Stimulated activated CD8-positive, alpha-beta memory T cell treated with anti-CD3 and anti-CD28 coated beads, Interleukin-7, amount 100 ng/mL, for 24 hours (primary cell): ENCODE measurements at places on chromosomes 12 and 14.

DNA sequence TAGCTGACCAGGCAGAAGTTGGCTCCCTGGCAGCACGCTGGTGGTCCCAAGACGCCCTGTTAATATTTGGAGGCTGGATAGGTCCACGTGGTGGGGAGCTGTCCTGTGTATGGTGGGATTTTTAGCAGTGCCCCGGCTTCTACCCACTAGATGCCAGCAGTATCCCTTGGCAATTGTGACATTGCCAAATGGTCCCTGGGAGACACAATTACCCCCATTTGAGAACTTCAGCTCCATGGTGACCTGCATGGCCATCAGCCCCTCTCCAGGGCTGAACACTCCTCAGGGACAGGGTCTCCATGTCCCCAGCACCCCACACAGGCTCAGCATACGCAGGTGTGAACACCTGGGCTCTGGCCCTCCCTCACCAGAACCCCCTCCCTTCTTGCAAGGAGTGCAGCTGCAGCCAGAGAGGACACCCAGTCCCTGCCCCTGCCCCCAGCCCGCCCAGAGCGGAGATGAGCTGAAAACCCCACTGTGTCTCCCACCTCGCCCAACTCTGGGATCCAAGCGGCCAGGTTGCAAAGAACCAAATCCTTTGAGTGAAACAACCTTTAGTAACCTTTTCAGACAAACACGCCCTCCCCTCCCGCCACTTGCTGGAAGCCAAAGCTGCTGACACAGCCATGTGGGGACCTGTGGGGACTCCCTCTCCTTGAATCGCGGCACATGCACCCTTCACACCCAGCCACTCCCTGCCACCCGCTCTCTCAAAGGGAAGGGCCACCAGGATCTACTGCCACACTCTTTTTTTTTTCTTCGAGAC lies 120.4 kb downstream of the CALM1 start:
- DNase-seq = no peak

DNA sequence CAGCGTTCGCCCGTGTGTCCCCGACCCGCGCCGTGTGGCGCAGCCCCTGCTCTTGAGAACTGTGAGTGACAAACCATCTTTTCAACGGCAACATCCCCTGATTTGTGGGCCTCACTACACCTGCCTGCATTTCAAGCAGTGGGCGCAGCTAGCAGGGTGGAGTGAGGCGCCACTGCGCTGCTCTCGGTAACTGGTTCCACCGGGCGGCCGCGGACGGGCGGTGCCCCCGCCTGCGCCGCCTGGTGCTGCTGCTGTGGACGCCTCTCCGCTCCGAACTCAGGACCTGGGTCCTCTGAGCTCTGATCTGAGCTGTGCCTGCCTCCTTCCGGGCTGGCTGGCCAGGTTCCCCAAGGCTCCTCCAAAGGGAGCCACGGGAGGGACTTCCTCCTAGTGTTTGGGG lies 5.9 kb upstream of the DEGS2 start:
- DNase-seq = no peak

DNA sequence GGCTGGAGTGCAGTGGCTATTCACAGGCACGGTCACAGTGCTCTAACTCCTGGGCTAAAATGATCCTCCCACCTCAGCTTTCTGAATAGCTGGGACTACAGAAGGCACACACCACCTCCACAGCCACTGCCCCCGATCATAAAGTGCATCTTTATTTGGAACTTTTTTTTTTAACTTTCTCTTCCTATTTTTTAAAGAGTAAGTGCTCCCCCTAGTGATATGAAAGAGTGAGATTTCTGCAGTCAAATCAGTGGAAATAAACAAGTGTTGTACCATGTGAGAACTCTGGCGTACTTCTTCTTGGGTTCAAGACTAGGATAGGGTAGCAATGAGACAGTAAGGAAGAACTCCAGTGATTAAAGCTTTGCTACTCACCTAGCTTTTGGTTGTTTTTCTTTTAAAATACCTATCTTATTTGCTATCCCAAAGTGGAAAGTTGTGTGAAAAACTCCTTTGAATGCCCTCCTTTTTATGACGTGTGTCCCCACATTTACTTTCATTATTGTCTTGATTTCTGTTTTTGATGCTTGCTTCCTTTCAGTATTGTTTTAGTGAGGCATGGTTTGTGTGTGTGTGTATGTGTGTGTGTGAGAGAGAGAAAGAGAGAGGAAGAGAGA lies 6.6 kb downstream of the PPP4R4 start:
- DNase-seq = no peak

DNA sequence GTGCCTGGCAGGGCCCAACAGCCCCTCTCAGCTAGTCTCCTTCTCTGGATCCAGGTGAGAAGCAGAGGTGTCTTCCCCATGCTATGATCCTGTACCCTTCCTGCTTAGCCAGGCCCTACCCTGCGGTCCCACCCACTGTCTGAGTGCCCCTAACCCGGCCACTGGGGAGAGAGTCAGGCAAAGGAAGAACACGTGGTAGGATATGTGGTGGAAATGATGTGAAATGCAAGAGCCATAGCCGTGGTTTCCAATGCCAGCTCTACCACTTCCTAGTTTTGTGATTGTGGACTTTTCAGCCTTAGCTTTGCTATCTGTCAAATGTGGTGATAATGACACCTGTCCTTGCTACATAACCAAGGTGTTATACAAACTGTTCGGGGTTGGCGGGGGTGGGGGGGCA lies 15.8 kb downstream of the KRT2 start:
- no peak for DNase-seq

GRCh38 chr12:18546399-18546798 lies 191.4 kb downstream of the PLCZ1 start:
- DNase-seq = no peak

DNA sequence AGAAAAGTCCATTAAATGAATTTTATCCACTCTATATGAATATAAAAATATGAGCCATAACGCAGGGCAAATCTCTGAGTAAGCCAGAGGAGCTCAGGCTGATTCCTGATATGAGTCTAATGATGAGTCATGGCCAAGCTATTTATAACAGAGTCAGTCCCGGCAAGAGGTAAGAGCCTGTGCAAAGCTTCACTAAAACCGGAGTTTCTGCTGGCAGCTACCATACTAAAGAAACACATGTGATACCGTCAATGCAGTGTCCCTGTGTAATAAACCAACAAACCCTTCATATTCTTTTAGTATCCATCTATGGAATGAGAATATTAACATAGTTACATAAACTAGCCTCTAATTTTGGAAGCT lies 319.4 kb downstream of the KCNC2 start:
- no peak for DNase-seq

DNA sequence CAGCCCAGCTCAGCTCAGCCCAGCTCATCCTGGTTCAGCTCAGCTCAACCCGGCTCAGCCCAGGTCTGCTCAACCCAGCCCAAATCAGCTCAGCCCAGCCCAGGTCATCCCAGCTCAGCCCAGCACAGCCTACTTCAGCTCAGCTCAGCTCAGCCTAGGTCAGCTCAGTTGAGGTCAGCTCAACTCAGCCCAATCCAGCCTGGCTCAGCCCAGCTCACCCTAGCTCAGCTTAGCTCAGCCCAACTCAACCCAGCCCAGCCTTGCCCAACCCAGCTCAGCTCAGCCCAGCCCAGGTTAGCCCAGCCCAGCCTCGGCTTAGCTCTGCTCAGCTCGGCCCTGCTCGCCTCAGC lies 332.3 kb downstream of the TMEM121 start:
- no peak for DNase-seq

DNA sequence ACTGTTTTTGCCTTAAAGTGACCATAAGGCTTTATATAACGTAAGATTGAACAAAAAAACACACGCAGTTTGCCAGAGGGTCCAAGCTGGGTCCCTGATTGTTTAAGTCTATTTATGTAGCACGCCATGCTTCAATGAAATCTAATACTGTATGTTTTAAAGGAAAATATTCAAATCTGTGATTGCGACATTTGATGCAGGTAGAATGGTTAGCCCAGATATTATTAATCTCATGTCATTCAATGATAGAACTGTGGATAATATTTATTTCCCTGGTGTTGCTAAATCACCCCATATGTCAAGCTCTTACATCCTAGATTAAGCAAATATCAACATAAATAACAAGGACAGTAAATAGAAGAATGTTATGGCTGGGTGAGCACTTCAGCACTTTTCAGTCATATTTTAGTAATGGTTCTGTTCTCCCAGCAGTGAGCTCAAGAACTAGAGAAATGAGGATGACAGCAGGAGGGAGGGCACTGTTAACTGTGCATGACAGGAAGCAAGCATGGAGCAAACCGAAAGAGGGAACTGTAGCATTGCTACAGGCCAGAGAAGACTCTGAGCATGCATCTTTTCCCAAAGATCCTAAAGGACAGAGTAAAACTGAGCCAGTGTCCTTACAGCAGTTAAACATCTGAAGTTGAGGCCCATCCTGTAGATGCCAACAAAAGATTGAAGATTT lies 465.7 kb upstream of the MGAT4C start:
- DNase-seq = no peak

DNA sequence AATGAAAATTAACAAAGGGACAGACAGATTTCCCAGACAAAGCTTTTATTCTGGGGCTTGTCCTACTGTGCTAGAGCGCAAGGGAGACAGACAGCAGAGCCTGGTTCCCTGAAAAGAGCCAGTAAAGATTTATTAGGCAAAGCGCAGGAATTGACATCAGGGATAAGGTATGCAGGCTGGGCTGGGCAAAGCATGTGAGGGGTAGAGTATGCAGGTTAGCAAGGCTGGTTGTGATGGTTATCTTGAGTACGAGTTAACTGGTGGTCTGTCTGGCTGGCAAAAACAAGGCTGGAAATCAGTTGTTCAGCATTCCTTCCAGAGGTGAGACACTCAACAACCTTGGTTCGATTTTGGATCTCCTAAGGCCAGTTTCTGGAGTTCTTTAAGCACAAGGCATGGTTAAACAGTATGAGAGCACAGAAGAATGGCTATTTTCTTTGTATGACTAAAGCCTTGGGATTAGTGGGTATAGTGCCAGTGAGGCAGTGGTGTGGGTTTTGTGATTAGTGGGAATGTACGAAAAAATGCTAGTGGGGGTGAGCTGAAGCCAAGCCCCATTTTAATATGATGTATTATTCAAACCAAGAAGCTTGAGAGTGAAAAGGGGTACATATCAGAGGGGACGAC lies 30.9 kb downstream of the BTBD7 start:
- DNase-seq = no peak

DNA sequence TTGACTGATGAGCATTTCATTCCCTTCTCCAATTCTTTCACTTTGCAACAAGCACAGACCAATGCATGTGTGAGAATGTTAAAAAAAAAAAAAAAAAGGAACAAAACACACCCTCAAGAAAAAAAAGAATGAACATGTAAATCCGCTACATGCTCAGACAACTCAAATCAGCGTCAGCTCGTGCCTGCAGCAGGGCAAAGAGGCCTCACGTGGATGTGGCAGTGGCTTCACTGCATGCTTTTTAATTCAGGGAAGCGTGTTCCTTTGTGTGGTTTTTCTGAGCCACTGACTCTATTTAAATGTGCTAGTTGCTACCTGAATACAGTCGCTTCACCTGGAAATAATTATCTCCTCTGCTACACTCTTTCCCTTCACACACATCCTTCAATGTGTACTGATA lies 55.1 kb downstream of the PPP1R36 start:
- no peak for DNase-seq

- no peak for DNase-seq
These were observed 1193.5 kb upstream of the FLRT2 start for GRCh38 chr14:84336433-84336832.

DNA sequence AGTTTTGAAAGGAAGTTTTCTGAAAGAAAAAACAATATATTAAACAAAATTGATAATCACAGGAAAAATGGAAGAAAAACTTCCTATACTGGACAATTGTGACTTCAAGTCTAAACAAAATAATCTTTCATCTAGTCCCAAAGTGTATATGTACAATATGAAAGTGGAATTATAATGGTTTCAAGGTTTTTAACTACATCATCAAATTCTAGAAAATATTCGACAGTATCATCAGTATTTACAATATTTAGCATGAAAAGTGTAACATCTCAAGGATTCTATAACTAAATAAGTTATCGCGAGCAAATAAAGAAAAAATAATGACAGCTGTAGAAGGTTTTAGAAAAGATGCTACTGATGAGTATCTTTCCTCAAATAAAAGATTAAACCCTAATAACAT lies 310.9 kb upstream of the LRFN5 start:
- no peak for DNase-seq

DNA sequence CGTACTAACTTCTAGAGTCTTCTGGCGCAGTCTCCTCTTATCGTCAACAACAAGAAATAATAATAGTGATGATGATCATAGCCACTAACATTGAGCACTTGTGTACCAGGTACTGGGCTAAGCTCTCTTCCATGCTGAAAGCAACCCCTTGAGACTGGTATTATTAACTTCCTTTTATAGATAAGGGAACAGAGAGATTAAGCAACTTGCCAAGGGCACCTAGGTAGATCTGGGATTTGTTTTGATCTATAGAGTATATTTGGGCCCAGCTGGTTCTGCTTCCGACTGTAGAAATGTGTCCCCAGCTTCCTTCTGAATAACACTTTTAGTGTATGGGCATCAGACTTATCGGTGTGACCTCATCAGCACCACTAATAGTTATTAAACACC lies 1.1 kb upstream of the ZNF219 start:
- no peak for DNase-seq

DNA sequence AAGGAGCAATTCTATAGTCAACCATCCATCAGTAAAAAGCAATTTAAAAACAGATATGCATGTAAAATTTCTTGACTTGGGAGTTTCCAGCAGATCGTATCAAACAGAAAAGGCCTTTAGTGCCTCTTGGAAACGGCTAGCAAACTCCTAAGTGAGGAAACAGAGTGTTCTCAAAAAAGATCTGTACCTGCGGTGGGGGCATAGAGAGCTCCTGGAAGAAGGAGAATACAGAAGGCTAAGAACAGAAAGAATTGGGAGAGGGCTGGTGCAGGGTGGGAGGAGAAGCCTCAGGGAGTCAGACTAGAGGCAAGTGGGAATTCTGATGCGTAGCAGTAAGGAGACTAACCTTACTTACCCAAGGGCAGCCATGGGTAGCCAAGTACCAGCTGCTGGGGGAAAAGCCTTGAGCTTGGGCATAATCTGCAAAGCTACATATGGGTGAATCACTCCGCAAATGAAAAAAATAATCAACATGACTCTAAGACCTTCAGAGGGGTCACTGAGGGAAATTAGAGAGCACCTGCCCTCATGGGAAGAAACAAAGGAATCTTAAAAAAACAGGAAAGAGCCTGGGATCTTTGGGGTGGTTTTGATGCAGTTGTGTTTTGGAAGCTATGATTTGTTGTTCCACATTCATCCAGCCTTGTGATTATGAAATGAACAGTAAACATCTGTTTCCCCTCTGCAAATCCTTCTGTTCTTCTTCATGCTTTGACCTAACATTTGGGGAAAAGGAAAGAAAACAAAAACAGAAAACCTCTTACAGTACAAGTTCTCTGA lies 10.4 kb downstream of the RHOJ start:
- DNase-seq = no peak

GRCh38 chr14:94046696-94047250 lies 20.6 kb downstream of the OTUB2 start:
- DNase-seq = no peak

- DNase-seq = no peak
These were observed 106.6 kb downstream of the BRMS1L start for GRCh38 chr14:35932659-35933159.
